ENCODE measurements at places on chromosomes 4 and X. TPM values are rescaled to one million over a fixed set of nuclear protein-coding genes. Genes with fewer than 3 reads are reported as not detected.

DNA sequence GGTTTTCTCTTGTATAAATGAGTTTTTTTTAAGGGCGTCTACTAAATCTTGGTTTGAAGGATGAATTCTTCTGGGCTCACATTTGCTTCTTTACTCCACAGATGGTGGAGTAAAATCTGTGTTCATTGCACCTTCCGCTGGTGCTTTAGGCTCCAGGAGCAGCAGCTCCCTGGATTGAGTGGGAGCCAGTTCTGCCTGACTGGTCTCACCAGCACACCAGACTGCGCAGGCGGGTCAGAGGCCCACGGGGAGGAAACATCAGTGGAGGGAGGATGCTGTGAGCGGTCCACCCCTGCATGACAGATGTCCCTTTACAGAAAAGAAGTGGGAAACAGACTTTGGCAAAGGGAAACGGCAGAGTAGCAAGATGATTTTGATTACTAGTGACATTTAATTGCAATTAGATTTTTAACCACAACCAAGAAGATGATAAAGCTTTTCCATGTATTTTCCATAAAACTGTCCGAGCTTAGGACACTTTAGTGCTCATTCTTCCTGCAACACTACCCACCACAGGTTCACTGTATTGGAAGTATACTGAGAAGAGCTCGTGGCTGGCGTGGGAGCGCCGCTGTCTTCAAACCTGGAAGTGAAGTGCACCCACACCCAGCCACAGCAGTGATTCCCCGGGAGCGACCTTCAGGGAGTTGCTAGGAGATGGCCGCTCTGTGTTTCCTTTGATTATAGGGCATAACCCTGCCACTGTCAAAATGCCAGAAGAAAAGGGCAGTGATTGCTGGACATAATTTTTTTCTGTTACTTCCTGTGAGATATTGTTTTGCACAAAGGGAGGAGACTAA is 95.2 kb downstream of the SORBS2 start:
- no peak for DNase-seq
- no peaks in the 10 kb centered on the region for H3K36me3 ChIP-seq
- H3K27me3 ChIP-seq = no peaks in the 10 kb centered on the region
- H3K27ac ChIP-seq = no peak overlapping the region

DNA sequence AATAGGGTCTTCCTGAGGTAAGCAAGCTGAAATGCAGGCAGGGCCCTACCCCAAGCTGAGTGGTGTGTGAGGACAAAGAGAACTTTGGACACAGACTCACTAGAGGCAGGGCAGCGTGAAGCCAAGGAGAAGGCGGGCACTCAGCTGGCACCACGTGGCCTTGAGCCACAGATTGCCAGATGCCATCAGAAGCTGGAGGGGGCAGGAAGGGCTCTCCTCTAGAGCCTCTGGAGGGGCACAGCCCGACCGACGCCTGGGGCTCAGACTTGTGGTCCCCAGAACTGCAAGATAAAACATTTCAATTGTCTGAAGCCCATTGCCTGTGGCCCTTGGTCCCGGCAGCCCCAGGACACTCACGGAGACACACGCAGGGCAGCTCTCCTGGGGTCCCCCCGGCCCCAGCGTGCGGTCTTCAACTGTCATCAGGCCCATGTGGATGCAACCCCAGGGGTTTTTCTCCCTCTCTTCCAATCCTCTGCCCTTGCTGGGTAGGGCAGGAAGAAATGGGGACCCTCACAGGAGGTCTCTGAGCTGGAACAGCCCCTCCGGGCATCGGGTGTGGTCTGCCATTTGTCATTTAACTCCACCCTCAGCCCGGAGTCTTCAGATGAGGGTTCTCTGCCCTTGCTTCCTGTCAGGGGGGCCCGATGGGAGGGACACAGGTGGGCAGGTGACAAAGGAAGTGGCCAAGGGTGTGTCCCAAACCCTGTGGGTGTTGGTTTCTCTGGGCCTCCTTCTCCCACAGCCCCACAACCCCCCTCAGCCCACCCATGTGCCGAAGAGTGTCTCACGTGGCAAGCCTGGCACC is 22.2 kb downstream of the HMX1 start:
- H3K4me3 ChIP-seq = no peak overlapping the region
- no peaks in the 10 kb centered on the region for H3K27me3 ChIP-seq
- H3K4me1 ChIP-seq = no peaks in the 10 kb centered on the region
- no peak for DNase-seq
- no peak overlapping the region for H3K27ac ChIP-seq

Gene ARHGAP36
- polyA plus RNA-seq = not detected

DNA sequence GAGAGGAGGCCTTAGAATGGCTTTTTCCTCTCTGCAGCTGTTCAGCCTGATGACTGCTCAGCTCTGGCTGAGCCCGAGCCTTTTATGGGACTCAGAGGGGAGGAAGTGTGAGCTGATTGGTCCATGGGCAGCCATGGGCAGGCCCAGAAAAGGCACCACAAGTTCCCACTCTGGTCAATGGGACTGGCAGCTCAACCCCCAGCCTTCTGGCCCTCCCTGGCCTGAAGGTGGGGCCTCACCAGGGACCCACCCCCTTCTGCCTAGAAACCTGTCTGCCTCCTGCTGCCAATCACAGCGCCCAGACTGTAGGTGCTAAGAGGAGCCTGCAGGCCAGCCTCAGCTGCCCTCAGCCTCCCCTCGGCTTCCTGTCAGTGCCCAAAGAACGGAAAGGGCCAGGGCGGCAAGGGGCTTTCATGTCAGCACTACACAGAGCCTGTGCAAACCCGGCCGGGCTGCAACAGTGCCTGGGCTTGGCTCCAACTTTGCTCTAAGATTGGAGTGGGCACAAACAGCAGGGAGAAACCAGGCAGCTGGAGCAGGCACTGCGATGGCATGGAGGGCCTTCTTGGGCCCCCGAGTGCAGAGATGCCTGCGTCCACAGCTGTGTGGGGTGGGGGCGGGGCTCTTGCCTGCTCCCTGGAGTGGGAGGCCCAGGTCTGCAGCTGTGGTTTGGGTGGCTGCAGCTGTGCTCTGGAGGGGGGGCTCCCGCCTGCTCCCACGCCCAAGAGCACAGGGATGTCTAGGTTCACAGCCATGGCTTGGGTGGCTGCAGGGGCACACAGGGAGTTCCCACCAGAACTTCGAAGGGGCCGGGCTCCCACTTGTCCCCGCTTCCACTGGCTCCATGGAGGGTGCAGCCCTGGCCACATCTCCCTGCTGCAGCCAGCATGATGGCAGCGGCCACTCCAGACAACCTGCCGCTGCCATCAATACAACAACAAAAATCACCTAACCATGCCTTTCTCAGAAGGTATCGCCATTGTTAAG is 92.6 kb downstream of the NXF2 start:
- no peaks in the 10 kb centered on the region for H3K27me3 ChIP-seq
- no peaks in the 10 kb centered on the region for H3K4me1 ChIP-seq
- no peak overlapping the region for H3K27ac ChIP-seq
- DNase-seq = no peak
- H3K4me3 ChIP-seq = no peak overlapping the region

All from naive thymus-derived CD4-positive, alpha-beta T cell (primary cell).